Activated CD4-positive, alpha-beta T cell treated with anti-CD3 and anti-CD28 coated beads for 24 hours (primary cell): ENCODE measurements at places on chromosomes 4 and X.

- no peak for DNase-seq
Observed at GRCh38 chr4:11566444-11567022, 137.8 kb upstream of the HS3ST1 start.

DNA sequence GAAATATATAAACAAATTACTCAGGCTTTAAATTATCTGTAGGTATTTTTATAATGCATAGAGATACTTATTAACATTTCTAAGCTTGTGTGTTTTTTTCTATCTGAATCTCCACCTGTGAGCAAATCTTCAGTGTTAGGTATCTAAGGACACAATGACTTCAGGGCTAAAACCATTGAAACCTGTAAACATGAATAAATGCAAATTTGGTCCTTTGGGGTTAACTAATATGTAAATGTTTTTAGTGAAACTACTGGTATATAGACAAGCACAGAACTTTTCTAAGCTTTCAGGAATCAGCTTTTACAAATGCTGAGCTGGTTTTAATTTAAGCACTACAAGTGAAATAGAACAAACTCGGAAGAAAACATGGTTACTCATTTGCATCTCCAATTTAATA lies 147.9 kb downstream of the FBXO8 start:
- no peak for DNase-seq

GRCh38 chr4:171186700-171187099 lies 626.5 kb upstream of the GALNTL6 start:
- DNase-seq = no peak

DNA sequence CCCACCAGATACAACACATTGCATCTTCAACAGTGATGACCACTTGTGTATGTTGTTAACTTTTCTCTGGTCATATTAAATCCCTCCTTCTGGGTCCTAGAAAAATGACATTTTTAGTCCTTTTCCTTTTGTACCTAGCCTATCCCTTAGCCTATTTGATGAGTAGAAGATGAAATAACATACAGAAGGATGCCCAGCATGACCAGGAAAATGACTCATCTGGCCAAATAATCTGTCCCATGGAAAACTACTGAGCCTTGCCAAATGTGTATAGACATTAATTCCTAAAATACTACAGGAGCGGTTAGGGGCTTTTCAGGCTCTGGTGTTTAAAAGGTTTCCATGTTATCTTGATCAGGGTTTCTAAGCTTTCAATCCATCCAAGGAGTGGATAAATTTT lies 129.0 kb upstream of the KCNIP4 start:
- DNase-seq = no peak

DNA sequence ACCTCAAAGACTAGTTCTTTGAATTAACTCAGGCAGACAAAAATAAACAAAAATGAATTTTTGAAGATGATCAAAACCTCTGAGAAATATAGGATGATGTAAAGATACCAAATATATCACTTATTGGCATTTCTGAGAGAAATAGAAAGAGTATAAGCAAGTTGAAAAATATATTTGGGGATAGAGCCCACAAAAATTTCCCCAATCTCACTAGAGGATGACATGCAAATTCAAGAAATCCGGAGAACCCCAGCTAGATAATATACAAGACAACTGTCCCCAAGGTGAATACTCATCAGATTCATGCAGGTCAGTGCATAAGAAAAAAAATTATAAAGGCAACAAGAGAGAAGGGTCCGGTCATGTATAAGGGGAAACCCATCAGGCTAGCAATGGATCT lies 129.1 kb downstream of the CXXC4 start:
- no peak for DNase-seq

GRCh38 chr4:156998500-156999174 lies 27.0 kb upstream of the PDGFC start:
- no peak for DNase-seq

DNA sequence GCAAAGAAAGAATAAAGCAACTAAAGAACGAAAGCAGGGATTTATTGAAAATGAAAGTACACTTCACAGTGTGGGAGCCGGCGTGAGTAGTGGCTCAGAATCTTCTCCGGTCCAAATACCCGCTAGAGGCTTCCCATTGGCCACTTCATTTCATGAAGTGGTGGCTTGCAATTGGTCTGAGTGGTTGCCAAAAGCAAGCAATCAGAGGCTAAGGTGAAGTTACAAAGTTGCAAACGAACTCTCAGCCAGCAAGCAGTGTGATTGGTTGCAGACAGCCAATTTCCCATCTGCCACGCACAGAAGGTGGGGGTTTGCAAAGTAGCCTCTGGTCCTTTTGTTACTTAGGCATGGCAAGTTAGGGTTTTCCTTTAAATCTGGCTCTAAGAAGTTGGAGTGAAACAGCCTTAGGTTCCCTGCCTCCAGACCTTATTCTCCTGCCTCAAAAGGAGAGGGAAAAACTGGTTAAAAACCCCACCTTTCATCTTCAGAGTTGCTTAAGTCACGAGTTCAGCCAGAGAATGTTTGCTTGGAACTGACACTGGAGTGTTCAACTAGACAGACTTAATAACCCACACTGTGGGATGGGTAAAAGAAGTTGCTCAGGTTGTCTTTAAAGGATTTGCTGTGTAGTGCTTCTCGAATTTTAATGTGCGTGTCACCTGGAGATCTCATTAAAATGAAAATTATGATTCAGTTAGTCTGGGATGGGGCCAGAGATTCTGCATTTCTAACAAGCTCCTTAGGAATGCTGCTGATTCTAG lies 6.9 kb upstream of the CLOCK start:
- no peak for DNase-seq

DNA sequence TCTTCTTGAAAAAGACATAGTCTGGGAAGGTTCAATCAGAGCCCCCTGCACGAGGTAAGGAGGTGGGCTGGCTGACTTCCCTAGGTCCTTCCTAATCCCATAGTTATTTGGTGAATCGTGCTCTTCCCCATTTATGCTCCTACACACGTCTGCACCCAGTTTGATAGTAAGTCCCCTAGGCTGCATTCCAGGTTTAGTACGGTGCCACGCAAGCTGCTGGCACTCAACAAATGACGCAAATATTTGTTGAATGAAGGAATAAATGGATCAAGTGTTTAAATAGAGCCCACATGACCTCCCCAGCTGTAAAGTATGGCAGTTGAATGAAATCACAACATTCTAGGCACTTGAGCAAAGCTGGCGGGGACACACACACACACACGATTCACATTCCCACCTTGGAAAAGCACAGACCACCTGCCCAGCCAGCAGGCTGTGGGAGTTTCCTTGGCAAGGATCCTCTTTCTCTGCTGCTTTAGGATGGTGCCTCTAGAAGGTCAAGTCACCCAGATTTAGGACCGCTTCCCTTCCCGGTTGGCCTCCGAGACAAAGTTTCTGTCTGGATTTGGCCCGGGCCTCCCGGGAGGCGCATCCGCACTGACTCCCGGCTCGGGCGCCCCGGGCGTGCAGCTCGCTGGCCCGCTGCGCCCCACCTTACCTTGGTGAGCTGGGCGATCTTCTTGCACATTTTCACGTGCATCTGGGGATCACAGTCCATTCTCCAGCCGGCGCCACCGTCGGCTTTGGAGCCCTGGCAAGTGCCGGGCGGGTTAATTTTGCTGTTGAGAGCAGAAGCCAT lies 721 bp downstream of the FAM184B start:
- no peak for DNase-seq

DNA sequence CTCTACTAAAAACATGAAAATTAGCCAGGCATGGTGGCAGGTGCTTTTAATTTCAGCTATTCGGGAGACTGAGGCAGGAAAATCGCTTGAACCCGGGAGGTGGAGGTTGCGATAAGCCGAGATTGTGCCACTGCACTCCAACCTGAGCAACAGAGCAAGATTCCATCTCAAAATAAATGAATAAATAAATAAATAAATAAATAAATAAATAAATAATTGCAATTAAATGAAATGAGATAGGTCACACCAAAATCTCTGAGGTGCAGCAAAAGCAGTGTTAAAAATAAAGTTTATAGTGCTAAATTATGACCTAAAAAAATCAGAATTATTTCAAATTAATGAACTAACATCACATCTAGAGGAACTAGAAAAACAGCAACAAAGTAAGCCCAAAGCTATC lies 13.6 kb upstream of the CYLC1 start:
- DNase-seq = no peak

DNA sequence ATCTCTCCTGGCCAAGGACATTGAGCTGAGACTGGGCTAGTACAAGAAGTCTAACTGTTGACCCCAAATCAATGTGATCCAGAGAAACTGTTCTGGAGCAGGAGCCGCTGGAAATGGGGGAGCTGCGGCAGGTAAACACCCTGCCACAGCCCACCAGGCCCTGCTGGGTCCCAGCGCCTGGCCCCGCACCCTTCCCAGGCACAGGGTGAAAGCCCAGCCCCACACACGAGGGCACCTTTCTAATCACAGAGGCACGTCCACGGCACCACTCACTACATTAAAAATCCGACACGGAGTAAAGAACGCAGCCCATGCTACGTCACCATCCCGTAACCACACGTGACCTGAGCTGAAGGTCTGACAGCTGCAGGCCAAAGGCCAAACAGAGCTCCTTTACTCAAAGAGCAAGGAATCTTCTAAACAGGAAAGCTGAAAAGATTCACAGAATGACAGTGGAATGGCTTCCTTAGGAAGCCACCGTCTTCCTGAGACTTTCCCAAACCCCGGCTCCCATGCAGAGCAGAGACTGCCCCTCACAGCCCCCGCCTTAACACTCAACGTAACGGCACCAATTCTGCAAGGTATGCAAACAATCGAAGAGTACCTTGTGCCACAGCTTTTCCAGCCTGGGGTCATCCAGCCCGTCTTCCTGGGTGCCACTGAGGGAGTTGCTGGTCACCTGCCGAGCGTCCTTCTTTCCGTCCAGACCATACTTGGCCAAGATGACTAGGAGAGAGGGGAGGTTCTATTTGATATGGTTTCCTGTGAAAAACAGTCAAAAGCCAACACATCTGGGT lies 12.6 kb downstream of the LRPAP1 start:
- DNase-seq = no peak

- no peak for DNase-seq
Observed at GRCh38 chr4:164828955-164829354, 48.0 kb upstream of the APELA start.

GRCh38 chrX:2500803-2501558 lies at the start of the genes DHRSX and ZBED1:
Gene DHRSX (minus strand): TSS chrX:2500976. CDS start chrX:2500925, 51 bp downstream.
Gene ZBED1 (minus strand): TSS chrX:2500976. CDS start chrX:2490719, 10,257 bp downstream.
- DNase-seq = peak; percentile 47

- peak; percentile 76 for DNase-seq
Observed at GRCh38 chr4:105474099-105474518, 247 bp upstream of the PPA2 start.

- no peak for DNase-seq
Observed at GRCh38 chr4:14863418-14864364, 138.6 kb upstream of the CPEB2 start.

DNA sequence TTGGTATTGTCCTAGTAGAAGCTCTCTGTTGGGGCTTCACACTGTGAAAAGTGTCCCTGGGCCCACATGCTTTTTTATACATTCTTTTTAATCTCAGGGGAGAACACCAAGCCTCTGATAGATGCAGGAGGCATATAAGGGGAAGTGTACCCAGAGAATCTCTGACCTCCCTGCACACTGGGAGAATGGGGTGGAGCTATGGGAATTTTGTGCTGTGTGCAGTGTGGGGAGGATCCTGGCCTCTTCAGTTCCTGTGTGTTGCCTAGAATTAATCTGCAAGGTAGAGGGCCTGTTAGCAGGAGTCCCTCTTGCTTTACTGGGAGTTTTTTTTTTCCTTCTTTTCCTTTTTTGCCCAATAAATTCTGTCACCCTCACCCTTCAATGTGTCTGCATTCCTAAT lies 49.2 kb upstream of the SPIN4 start:
- no peak for DNase-seq

GRCh38 chr4:73869130-73870055 lies at the start of gene CXCL1:
Gene CXCL1 (plus strand): TSS chr4:73869393. CDS start chr4:73869471, 78 bp downstream.
- DNase-seq = no peak

DNA sequence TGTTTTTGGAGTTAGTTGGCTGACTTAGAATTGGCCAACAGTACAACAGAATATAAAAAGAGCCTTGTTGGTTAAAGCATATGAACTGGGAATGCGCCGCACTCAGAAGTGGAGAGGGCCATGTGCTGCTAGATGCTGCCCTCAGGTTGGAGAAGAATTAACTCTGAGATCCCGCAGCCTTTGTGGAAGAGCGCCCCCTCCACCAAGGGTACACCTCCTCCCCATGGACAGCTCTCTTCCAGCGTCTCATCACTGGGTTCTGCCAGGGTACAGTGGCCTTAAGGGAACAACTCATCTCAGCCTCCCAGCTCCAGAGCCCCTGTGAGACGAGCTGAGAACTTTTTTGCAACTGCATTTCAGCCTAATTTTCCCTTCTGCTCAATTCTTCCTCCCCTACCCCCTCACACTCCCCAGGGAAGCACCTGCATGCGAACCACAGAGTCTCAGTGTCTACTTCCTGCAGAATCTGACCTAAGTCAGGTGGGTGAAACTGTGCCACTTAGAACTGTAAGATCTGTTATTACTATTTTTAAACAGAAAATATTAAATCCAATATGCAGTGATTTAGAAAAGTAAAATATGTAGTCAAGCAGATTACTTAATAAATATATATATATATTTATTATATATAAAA lies 380.6 kb downstream of the RAB28 start:
- no peak for DNase-seq

GRCh38 chrX:7062276-7062675 lies 85.2 kb upstream of the STS start:
- DNase-seq = no peak

DNA sequence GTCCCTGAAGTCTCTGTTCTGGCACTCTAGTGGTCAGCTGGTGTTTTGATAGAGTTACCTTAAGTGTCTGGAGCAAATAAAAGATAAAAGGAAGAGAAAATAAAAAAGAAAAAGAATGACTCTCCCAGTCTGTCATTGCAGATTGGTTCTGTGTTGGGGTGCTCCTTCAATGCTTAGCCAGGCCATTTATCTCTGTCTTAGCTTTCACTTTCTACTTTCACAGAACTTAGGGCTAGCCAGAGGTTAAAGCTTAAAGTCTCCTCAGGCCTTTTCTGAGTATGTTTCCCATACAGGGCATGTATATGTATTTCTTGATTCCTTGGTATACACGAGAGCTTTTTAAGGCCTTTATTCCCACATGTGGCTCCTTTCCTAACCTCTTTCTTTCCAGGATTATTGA lies 83.1 kb upstream of the TEX13D start:
- no peak for DNase-seq

- no peak for DNase-seq
Observed at GRCh38 chr4:8778291-8778690, 93.3 kb downstream of the HMX1 start.

GRCh38 chrX:37371578-37371991 lies 22.4 kb downstream of the PRRG1 start:
- DNase-seq = no peak

GRCh38 chrX:126701380-126701779 lies 118.1 kb upstream of the PRR32 start:
- DNase-seq = no peak

GRCh38 chr4:40238700-40239548 lies 42.1 kb downstream of the RHOH start:
- peak; percentile 56 for DNase-seq

DNA sequence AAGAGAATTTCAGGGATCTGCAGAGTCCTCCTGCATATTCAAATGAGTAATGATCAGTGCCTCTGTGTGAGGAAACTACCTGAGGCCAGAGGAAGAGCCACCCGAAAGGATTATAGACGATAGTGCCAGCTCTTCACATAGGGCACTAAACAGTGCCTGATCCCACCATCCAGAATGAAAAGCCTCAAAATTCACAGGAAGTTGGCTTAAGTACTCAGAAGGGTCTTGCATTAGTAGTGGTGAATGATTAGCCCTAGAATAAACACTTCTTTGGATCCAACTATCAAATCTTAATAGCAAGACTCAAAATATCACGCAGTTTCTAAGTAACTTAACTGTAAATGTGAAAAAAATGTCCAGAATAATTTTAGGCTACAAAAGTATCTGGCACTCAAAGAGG lies 324.4 kb downstream of the ZNF674 start:
- DNase-seq = no peak
